GOT3 (cell line): ENCODE measurements at places on chromosomes 2 and 18.

DNA sequence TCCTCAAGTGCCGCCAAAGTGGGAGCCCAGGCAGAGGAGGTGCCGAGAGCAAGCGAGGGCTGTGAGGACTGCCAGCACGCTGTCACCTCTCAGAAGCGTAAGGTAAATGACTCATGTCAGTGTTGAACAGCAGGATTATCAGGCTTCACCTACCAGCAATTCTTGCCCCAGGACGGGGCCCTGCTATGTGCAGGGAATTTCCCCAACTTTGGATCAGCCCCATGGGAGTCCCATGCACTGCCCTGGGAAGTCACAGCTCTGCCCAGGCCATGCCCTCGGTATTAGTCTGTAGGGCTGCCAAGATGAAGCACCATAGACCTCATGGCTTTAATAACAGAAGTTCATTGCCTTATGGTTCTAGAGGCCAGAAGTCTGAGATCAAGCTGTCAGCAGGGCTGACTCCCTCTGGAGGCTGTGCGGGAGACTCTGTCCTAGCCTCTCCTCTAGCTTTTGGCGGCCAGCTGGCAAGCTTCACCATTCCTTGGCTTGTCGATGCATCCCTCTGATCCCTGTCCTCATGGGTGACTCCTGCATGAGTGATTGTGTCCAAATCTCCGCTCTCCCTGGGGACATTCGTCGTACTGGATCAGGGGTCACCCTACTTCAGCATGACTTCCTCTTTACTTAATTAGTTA is 55.9 kb downstream of the TRPM8 start:
- DNase-seq: no peak

DNA sequence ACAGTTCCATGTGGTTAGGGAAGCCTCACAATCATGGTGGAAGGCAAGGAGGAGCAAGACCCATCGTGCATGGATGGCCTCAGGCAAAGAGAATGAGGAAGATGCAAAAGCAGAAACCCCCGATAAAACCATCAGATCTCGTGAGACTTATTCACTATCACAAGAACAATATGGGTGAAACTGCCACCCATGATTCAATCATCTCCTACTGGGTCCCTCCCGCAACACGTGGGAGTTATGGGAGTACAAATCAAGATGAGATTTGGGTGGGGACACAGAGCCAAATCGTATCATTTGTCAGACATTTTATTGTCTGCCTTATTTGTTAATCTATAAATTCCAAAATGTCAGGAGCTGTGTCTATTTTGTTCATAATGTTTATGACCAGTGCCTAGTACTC is 17.6 kb downstream of the NBAS start:
- no peak for DNase-seq

DNA sequence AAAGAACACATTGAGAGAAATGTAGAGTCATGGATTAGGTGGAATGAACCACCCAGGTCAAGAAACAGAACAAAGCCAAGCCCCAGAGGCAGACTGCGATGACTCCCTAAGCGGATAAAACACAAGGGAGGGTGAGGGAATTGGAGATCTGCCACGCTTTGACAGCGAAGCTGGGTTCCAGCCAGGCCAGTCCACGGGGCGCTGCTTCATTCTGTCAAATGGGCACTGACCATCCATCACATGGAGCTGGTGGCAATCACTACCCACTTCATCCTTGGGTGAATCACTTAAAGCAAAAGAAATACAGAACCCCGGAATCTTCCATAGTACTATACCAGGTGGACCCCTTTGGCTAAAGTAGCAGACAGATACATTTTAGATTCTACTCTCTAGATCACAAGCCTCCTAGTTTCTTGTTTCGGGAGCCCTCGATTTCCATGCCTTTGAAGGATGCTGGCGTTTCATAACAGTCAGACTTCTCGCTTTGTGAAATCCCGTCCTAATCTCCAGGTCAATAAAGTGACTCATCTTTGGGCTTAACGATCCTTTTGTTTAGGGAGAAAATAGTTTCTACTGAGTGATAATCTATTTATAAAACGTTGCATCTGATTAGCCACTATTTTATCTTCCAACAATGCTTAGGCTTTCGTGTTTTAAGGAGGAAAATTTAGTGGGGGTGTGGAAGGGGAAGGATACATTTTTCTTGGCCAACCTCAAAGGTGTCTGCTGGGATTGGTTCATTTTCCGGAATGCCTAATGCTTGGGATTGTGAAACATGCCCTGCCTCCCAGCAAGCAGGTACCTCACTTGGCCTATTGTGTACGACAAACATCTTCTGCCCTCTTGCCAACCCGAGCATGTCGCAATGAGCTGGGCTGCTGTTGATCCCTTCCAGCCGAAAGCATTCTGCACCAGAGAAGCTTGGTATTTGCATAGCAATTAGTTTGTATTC is 44.1 kb upstream of the HDAC4 start:
- no peak for DNase-seq

DNA sequence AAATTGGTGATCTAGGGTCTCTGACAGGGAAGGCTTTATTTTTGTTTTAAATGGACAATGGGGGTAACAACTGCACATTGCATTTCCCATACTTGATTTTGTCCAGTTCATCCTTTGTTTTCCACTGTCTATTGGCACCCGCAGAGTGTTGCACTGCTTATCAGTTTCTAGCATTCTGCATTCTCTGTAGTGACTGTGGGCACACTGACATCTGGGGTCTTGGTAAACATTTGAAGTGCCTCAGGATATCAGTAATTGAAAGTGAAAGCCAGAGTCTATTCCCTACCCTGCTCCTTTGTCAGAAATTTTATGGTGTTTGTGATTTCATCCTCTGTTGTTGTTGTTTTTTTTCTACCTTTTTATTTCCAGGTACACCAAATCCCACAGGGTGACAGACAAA is 132.1 kb upstream of the EPC2 start:
- no peak for DNase-seq

GRCh38 chr2:136130511-136130910 is 12.6 kb upstream of the CXCR4 start:
- DNase-seq: no peak

- DNase-seq: no peak
These were observed 44.0 kb downstream of the TTC32 start for GRCh38 chr2:19857806-19858205.

DNA sequence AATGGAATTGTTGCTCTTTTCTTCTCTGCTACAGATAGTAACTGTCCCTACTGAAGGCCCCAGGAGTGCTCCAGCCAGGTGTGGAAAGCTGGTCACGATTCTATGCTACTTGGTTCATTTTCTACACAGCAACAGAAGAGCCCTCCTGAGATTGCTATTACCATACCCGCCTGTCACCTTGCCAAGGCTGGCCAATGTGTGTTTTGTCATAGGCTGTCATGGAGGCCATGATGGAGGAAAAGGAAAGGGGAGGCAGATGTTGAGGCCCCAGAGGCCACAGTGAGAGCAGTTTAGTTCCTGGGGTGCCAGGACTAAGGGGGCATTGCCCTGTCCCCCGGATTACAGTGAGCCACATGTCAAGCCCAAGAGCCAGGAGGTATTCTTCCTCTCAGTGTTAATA is 952 bp downstream of the ELMOD3 start:
- DNase-seq: no peak

DNA sequence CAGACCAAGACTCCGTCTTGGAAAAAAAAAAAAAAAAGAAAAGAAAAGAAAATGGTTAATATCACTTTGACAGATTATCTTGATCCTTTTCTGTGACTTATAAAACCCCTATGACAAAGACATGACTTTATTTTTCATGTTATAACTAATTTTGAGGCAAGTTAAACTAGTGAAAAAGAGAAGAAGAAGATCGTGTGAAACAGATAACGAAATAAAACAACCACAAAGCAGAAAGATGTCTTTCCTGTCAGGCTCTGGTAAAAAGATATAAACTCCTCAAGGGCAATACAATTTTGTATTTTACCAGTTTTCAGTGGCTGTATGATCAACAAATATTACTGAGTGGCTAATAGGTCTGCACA is 13.4 kb upstream of the RBMS1 start:
- no peak for DNase-seq

DNA sequence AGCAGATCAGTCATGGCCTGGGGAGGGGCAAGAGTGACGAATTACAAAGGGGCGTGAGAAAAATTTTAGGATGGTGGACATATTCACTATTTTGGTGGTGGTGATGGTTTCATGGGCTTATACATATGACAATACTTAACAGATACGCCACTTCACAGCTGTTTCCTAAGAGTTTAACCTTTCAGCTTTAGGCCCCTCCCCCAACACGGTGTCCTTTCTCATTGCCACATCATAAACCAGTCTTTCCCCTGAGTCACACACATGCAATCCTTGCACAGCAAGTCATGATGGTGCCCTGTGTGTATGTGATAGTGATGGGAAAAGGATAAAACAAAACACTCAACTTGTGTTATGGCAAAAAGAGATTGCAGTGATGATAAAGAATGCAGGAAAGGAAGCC is 47.6 kb upstream of the IL1R1 start:
- DNase-seq: no peak

GRCh38 chr2:10122500-10123280 is at the start of gene RRM2:
Gene RRM2, plus strand, starts transcription at chr2:10122739. Its CDS starts 60 bp downstream, at chr2:10122799.
- DNase-seq: peak; percentile 77

GRCh38 chr2:157747695-157748370 is 119.2 kb upstream of the ACVR1C start:
- no peak for DNase-seq

DNA sequence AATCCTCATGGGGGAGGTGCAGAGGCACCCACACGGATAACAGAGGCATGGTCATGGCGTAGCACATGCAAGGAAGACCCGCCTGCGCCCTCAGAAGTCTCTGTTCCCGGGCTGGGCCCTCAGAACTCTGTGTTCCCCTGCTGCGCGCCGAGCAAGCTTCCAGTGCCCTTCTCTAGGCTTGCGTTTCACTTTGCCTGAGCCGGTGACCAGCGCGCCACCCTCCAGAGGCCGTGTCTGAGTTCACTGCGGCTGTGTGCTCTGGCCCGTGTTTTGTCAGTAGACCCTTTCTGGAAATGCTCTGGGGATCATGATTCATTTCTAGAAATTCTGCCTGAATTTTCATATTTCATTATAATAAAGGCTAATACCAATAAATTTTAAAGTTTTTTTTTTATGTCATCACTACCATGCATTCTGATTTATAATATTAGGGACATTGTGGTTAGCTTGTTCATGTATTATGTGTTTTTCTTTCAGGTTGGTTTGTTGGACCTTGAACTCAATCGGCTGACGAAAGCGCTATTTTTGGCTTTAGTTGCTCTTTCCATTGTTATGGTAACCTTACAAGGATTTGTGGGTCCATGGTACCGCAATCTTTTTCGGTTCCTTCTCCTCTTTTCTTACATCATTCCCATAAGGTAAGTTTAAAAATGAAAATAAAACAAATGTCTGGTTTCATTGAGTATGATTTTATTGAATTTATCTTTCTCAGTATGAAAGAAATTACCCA is 142.7 kb upstream of the NFATC1 start:
- no peak for DNase-seq

DNA sequence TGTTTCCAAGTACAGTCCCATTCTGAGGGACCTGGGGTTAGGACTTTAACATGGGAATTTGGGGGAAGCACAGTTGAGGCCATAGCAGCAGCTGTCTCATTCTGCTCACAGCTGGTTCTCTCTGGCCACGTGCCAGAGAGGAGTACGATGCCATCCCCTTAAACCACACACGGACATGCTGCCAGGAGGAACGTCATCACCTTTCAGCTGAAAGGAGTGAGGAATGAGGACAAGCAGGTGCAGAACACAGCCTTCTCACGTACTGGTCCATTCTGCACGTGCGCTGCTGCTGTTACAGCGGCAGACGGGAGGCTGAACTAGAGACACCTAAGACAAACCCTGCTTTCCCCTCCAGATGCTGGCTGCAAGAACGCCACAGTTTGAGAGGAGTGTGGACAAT is 33.5 kb downstream of the ODC1 start:
- DNase-seq: no peak

GRCh38 chr2:229780856-229781773 is 66.8 kb upstream of the DNER start:
- no peak for DNase-seq

DNA sequence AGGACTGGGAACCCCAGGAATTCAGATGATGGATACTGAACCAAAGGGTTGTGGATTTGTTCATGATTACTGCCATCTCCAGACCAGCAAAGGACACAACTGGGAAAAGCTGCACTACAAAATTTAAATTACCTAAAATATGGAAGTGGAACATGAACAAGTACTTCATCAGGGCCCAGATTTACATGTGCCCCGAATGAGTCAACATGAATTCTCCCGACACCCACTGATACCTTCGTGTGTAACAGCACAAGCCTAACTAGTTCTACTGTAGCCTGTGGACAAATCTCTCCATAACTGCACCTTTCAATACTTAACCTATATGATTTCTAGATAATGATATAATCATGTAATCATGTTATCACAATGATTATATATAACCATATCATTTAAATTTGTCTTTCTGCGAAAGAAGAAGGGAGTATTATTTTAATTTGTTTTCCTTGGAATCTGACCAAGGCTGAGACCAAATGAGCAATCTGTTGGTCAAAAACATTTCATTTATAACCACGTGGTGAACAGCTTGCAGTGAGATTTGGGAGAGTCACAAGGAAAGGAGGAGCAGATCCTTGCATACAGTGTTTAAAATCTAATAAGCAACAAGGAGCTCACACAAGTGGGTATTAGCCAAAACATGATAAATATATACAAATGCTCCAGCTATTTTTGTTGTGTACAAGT is 70.5 kb downstream of the CACNB4 start:
- DNase-seq: no peak

- no peak for DNase-seq
These were observed 23.8 kb downstream of the EML4 start for GRCh38 chr2:42192652-42193566.

DNA sequence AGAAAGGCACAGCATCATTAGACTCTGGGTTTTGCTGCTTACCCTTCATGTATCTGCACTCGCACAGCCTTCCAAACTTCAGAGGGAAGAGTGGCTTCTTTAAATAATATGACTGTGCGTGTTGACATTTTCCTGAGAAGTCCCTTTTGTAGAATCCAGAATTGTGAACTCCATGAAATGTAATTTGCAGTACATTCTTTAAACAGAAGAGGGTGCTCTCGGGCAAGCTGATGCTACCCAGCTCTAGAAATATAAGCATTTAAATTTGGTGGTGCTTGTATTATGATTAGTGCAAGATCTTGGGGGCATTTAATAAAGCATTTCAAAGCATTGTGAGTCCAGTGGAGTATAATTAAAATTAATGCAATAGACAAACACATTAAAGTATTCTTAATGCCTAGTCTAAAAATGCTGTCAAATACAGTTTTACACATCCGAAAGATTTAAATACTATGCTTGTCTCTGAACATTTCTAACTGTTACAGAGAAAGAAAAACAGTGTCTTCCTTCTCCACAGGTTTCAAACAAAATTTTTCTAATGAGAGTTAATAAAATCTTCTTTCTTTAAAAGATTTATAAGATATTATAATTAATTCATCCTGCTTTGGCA is 17.3 kb upstream of the GTF2A1L start:
- no peak for DNase-seq
